ENCODE measurements at places on chromosomes 2 and 18.

DNA sequence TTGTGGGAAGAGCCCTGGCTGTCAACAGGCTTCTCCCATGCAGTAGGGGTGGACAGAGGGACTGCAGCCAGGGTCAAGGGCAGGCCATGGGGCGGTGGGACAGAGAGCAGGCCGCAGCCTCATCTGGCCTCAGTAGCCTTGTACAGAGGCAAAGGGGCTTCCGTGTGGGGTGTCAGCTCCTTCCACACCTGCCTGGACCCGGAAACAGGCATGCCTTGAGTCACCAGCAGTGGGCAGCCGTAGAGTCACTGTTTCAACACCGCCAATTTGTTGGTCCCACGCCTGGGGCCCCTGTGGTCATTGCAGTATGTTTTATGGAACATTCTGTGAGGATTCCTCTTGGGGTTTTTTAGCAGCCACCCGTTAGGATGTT is 173.0 kb downstream of the SMAD7 start:
- DNase-seq: no peak

- peak; percentile 37 for DNase-seq
Measured at GRCh38 chr18:58887613-58887963, 22.9 kb downstream of the ZNF532 start.

DNA sequence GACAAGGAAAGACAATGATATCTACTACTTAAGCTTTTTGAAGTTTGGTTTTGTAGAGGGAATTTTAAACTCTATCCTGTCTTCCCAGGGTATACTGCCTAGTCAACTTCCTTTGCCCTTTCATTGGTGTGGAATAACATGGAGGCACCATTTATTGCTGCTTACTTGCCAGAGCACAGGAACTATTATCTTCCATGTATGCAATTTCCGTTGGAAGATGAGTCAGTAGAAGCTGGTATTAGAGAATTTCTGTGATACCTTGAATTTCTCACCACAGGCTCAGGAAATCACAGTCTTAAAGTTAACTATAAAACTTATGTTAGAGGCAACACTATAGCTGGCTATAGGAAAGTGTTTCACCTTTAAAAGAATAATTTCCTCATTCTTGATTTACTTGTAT is 40.9 kb upstream of the RGPD4 start:
- no peak for DNase-seq

GRCh38 chr2:151182899-151183809 is 78.5 kb downstream of the RBM43 start:
- no peak for DNase-seq

- peak; percentile 70 for DNase-seq
Measured at GRCh38 chr2:218406949-218407618, 7.4 kb downstream of the CTDSP1 start.

GRCh38 chr2:48440103-48440390 is 89.9 kb upstream of the STON1 start:
- no peak for DNase-seq

DNA sequence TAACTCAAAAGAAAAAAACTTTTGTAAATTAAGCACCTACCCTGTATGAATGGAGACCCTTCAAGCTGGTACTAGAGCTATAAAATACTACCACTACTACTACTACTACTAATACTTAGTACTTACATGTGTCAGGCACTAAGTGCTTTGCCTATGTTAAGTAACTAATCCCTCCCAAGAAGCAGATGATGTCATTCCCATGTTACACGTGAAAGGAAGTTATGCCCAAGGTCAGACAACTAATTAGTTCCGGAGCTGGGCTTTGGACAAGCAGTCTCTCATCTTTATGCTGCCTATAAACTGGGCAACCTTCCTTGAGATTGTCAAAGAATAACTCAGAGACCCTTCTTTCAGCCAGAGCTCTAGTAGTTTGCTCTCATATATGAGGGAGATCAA is 13.9 kb upstream of the ATP6V1B1 start:
- peak; percentile 27 for DNase-seq

DNA sequence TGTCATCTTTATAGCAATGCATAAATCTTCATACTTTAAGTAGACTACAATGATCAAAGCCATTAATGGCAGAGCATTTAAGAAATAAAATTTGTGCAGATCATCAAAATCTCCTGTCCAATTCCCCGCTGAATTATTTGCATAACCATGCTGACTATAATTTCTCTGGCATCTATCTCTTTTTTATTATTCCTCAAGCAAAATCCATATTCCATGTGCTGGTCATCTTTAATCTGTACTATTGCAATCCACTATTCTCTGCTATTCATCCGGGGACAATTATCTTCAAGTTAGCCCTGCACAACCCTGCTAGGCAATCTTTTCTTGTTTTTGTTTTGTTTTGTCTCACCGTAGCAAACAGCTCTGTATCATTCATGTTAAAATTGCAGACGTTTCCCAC is 1469.6 kb upstream of the NXPH2 start:
- DNase-seq: no peak

DNA sequence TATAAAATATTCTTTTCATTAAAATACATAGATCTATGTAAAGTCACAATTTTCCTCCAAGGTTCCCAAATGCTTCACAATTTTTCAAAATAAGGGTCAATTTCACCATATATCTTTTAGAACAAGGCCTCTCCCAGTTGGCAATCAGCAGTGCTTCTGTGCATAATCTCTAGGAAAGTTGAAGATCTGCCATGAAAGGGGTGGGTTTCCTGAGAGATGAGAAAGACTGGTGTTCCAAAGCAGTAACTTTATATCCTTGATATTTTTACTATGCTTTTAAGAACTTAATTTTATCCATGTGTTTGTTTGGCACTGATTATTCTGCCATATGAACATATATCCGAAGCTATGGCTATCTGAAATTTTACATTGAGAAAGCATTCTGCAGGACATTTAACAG is 199.4 kb upstream of the CYP26B1 start:
- no peak for DNase-seq

Measured in AG10803 (cell line).